ENCODE measurements at places on chromosomes 6 and 20.

- DNase-seq, result no peak
Measured at GRCh38 chr20:21154692-21155091, 28.8 kb downstream of the KIZ start.

DNA sequence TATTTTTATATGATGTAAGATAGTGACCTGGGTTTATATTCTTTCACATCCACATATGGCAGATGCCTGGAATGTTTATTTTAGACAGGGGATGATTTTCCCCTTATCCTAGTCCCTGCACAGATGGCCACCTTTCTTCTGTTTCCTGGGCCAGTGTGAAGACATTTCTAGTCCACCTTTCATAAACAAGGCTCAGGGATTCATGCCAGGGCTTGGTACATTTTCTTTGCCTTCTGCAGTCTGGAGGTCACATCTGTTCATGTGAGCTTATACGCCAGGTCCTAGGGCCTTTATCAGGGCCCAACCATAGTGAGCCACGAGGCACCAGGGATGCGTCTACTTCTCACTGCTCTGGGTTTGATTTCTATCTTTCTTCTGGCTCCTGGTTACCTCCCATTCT is 38.0 kb upstream of the ERVFRD-1 start:
- no peak for DNase-seq

GRCh38 chr6:15715060-15715459 is 52.2 kb upstream of the DTNBP1 start:
- DNase-seq, result peak; percentile 43

GRCh38 chr6:106906232-106906631 is 68.3 kb downstream of the CD24 start:
- no peak for DNase-seq

DNA sequence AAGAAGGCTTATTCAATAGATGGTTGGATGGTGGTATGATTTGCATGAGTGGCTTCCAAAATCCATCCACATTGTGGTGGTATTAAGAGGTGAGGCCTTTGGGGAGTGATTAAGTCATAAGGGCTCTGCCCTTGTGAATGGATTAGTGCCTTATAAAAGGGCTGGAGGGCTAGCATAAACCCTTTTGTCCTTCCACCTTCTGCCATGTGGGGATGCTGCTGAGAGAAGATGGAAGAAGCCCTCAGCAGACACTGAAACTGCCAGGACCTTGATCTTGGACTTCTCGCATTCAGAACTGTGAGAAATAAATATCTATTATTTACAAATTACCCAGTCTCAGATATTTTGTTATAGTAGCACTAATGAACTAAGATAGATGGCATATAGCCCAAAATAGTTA is 27.8 kb upstream of the SRPK1 start:
- DNase-seq, result peak; percentile 53

GRCh38 chr20:63417097-63417737 is 55.2 kb downstream of the KCNQ2 start:
- DNase-seq, result no peak

DNA sequence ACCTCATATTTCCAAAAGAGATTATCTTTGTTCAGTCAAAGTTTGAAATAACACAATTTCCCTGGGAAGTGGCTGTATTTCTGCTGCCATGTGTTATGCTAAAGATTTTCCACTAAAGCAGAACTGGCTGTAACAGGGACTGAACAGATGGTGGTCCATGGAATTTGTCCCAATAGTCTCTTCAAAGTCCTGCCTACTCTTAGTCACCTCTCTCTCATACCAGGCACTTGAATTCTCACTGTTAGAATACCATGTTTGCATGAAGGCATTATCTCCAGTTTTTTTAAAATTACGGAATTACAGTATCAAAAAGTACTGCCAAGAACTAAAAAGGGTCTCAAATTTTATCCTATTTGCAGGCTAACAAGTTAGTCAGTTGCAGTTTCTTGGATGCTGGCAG is 105.0 kb upstream of the HDDC2 start:
- DNase-seq, result no peak

DNA sequence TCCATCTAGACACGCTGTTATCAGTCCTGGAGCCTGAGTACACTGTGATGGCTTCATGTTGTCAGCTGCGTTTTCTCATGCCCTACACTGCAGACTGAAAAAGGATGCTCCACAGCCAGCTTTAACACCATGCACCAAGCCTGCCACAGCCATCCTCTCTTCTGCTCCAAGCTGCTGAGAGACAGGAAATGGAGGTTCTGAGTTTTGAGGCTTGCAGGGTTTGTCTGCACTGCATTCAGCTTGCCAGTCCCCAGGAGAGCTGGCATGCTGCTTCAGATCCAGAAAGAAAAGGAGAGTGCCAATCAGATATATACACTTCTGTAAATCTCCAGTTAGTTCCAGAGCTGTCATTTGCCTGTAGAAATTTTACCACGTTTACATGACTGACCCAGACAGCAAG is 550.7 kb upstream of the FLRT3 start:
- no peak for DNase-seq

- no peak for DNase-seq
Measured at GRCh38 chr6:117275711-117276110, 10.4 kb downstream of the VGLL2 start.

DNA sequence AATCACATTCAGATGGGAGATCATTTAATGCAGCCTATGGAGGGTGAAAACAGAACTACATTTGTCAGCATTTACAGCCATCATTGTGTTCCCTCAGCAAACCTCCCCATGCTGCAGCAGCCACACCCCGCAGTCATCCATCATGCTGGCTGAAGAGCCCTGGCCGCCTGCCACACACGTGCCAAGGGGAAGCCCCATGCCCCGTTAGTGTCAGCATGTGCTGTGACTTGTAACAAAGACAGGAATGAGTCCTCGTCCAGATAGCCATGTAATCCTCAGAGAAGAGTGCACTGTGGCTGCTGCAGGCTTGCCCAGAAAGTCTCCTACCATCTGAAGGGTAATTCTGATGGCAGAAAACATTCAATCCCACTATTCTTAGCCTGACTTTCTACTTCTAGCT is 1097.8 kb downstream of the KIF16B start:
- DNase-seq, result peak; percentile 0

DNA sequence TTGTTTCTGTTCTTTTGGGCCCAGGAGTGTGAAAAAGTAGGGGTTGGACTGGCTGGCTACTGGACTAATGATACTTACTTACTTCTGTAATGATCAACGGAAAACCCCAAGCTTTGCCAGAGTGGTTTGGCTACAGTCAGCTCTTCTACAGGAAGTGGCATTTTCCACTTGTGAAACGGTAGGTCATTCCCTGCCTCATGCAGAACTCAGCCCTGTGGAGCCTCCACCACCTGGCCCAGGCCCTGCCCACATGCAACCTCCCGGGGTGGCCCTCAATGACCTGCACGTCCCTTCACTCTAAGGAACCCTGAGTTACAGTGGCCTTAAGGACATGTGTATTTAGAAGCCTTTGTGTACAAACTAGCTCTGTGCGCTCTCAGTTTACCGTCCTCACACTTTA is 140.4 kb downstream of the DTNBP1 start:
- no peak for DNase-seq

DNA sequence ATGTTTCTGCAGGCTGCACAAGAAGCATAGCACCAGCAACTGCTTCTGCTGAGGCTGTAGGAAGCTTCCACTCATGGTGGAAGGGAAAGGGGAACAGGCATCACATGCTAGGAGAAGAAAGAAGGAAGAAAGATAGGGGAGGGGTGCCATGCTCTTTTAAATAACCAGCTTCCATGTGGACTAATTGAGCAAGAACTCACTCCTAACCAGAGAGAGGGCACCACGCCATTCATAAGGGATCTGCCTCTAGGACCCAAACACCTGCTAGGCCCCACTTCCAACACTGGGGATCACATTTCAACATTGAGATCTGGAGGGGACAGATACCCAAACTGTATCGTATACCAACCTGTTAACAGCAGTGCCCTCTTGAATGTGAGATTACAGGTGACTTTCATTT is 46.9 kb upstream of the ARMC2 start:
- DNase-seq, result no peak

GRCh38 chr6:149862922-149863697 is 1.0 kb downstream of the LRP11 start:
- peak; percentile 81 for DNase-seq

DNA sequence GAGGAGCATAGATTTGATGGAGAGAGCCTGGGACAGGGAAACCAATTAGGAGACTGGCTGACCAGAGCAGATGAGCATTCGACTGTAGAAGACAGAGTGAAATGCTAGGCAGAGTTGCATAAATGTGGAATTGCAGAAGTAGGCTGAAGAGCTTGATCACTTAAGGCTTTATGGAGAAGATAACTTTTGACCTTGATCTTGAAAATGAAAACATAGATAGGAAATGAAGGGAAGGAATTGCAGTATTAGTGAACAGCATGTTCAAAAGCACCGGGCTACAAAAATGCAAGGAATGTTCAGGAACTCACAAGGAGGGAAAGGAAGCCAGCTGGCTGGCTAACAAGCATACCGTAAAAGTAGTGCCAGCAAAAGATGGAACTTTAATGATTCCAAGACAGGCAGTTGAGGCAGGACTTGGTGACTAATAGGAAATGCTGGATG is 20.5 kb upstream of the LTV1 start:
- DNase-seq, result peak; percentile 22

- DNase-seq, result no peak
Measured at GRCh38 chr6:138824482-138825144, 28.7 kb downstream of the ECT2L start.

- no peak for DNase-seq
Measured at GRCh38 chr6:6649824-6650349, 61.4 kb downstream of the LY86 start.

Data from ELR (cell line).